ENCODE measurements at places on chromosomes 4 and X. TPM values are rescaled to one million over a fixed set of nuclear protein-coding genes. Genes with fewer than 3 reads are reported as not detected.

Gene PCDH19
- total RNA-seq: not detected

Gene PDZD4
- 0.28 TPM for total RNA-seq

GRCh38 chrX:152635941-152636340 lies 1.8 kb upstream of the GABRQ start:
- H3K4me3 ChIP-seq: no peak overlapping the region
- peak; percentile 50 for DNase-seq
- no peaks in the 10 kb centered on the region for H3K4me1 ChIP-seq
- no peaks in the 10 kb centered on the region for H3K27me3 ChIP-seq

- H3K4me1 ChIP-seq: peaks cover 3% of the 10 kb centered on the region
- H3K4me3 ChIP-seq: peak overlapping the region; percentile 46
- no peak overlapping the region for H3K27ac ChIP-seq
- H3K27me3 ChIP-seq: peaks cover 28% of the 10 kb centered on the region
Measured at GRCh38 chrX:40145001-40145922, 47.5 kb upstream of the BCOR start.

DNA sequence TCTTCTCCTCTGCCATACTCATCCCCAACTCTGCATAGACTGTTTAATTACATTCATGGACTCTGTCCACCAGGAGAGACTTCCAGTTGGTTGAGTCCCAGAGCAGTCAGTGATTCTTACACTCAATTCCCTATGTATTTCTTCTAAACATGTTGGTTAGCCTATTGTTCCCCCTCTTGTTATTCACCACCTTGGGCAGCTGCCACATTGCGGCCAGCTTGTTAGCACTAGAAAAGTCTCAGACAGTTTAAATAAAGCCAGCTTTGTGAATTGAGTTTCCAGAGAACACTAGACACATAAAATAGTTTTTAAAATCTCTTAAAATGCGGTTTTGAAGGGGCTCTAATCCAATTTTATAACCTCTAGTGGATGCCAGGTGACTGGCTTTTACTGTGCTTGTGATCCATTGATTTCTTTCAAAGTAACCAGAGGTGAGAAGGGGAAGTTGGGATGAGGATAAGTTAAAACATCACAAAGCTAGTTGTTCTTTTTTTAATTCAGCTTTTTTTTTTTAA lies 827.7 kb downstream of the FSTL5 start:
- no peak overlapping the region for H3K27ac ChIP-seq
- no peaks in the 10 kb centered on the region for H3K36me3 ChIP-seq
- no peak for DNase-seq
- no peak overlapping the region for H3K4me3 ChIP-seq

DNA sequence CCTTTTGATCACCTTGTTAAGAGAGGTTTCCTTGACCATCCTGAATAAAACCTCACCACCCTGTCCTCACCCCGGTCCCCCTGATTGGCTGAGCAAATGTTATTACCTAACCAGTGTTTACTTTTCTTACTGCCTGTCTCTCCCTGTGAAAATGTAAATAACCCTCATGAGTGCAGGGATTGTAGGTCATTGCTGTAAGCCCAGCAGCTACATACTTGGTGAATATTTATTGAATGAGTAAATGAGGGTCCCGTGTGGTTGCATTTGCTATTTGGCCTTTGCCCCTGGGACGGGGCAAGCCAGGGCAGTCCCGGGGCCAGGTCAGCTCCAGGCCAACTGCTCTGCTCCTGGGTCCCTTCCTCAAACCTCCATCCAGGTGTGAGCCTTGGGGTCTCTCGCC lies 55.5 kb upstream of the CLCN4 start:
- no peaks in the 10 kb centered on the region for H3K27me3 ChIP-seq
- no peak overlapping the region for H3K4me3 ChIP-seq
- H3K4me1 ChIP-seq: peaks cover 4% of the 10 kb centered on the region
- peak overlapping the region; percentile 49 for H3K27ac ChIP-seq

DNA sequence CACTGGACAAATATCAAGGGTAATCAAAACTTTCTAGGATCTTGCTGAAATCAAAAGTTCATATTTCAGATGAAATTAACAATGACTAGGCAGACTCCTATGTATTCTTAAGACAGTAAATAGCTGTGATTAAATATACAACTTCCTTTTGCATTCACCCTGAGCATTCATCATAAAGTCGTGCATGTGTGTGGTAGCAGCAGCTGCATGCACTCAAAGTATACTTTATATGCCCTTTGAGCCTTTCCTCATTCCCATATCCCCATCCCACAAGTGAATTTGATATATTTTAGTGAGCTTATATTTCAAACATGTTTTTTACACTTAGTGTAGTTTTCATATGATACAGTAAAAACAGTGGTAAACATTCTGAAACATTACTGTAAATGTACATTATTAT lies 959.0 kb downstream of the C4orf33 start:
- H3K36me3 ChIP-seq: no peaks in the 10 kb centered on the region
- no peaks in the 10 kb centered on the region for H3K27me3 ChIP-seq
- no peaks in the 10 kb centered on the region for H3K4me1 ChIP-seq
- no peak overlapping the region for H3K4me3 ChIP-seq
- no peak overlapping the region for H3K27ac ChIP-seq
- DNase-seq: no peak

Gene TLR10
- not detected for total RNA-seq

Gene STARD8
- total RNA-seq: 1.7 TPM

DNA sequence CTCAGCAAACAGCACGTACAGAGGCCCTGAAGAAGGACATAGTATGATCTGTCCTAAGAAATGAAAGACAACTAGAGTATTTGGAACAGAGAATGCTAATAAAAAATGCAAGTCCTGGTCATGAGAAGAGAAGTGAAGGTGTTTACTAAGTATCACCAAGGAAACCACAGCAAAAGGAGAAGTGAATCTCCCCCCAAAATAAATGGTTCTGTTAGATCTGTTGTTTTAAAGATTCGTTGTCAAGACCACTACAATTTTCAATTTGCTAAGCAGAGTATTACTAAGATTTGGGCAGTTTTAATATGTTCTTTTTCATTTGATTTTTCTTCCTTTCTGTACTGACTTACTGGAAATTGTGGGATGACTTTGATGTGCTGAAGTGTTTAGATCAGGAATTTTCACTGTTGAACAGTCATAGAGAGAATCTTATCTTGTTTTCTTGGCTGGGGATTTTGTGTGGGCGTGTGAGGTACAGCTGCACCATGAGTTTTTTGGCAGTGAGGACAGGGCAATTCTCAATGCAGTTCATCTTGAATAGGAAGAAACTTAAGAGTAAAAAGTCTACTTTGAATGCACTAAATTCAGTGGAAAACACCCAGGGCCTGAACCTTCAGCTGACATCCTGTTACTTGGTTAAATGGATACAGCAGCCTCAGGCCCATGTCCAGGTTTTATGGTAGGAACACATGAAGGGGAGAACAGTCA lies 132.2 kb downstream of the STIM2 start:
- H3K27me3 ChIP-seq: no peaks in the 10 kb centered on the region
- H3K27ac ChIP-seq: no peak overlapping the region
- peaks cover 2% of the 10 kb centered on the region for H3K4me1 ChIP-seq
- no peak overlapping the region for H3K4me3 ChIP-seq
- H3K36me3 ChIP-seq: no peaks in the 10 kb centered on the region

Gene PORCN
- 3.3 TPM for total RNA-seq

GRCh38 chr4:77818602-77819403 lies at the start of gene CNOT6L:
TSS of gene CNOT6L (minus strand) at chr4:77819368. CDS start at chr4:77819308, 60 bp downstream.
- H3K27me3 ChIP-seq: no peaks in the 10 kb centered on the region
- peaks cover 2% of the 10 kb centered on the region for H3K4me1 ChIP-seq
- H3K4me3 ChIP-seq: peak within 1 kb of the TSS; percentile 94
- H3K36me3 ChIP-seq: no peaks in the 10 kb centered on the region
- peak within 1 kb of the TSS; percentile 83 for H3K27ac ChIP-seq

DNA sequence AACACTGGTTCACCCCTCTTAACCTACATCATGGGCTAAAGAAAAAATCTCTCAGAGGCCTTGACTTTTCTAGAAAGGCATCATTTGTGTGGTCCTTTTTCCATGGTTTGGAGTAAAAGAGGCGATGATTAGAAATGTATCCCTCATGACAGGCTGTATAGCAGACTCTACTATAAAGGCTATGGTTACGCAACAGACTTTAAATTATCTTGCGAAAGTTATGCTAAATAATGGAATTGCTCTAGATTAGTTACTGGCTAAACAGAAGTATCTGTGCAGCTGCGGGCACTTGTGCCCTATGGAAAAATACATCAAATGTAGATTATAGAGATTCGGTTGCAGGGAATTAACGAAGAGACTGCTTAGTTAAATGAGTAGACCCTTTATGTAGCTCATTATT lies 101.6 kb downstream of the TMEM47 start:
- H3K27ac ChIP-seq: no peak overlapping the region
- H3K4me3 ChIP-seq: no peak overlapping the region
- H3K27me3 ChIP-seq: no peaks in the 10 kb centered on the region
- H3K4me1 ChIP-seq: 0 out of 2 replicates have a peak, but pooled peaks cover 3% of the 10 kb centered on the region

Gene SMIM31
- total RNA-seq: not detected

DNA sequence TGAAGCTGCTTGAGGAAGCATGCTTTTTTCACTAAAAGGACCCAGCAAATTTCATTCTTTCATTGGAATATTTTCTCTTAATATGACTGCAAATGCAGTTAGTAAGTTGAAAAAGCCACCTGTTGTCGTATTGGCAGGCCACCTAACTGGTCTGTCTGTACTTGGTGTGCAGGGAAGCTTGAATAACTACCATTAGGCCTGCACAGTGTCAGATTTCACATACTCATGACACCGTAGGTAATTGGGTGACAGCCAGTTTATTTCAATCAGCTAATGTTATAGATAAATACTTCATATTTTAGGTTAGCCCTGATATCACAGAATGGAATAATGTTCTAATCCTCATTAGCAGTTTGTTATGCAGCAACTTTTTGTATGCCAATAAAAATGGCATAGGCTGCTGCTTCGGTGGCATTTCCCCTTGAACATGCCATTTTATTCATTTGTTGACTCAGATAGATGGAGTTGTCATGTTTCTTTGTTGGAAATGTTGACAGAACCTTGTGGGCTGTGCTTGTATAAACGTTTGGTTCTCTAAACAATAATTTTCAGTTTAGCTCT lies 173.7 kb downstream of the RPA4 start:
- no peak for DNase-seq
- no peak overlapping the region for H3K27ac ChIP-seq
- H3K36me3 ChIP-seq: no peaks in the 10 kb centered on the region
- H3K4me3 ChIP-seq: no peak overlapping the region

- H3K27me3 ChIP-seq: peaks cover 49% of the 10 kb centered on the region
- H3K36me3 ChIP-seq: no peaks in the 10 kb centered on the region
- no peak overlapping the region for H3K27ac ChIP-seq
- H3K4me1 ChIP-seq: no peaks in the 10 kb centered on the region
Measured at GRCh38 chr4:82560853-82561785, 669 bp downstream of the TMEM150C start.

GRCh38 chrX:119638725-119639471 lies 32.7 kb upstream of the NKRF start:
- no peaks in the 10 kb centered on the region for H3K27me3 ChIP-seq
- no peaks in the 10 kb centered on the region for H3K4me1 ChIP-seq
- H3K36me3 ChIP-seq: peaks cover 7% of the 10 kb centered on the region
- DNase-seq: peak; percentile 6

Gene HHIP
- total RNA-seq: 8.6 TPM

DNA sequence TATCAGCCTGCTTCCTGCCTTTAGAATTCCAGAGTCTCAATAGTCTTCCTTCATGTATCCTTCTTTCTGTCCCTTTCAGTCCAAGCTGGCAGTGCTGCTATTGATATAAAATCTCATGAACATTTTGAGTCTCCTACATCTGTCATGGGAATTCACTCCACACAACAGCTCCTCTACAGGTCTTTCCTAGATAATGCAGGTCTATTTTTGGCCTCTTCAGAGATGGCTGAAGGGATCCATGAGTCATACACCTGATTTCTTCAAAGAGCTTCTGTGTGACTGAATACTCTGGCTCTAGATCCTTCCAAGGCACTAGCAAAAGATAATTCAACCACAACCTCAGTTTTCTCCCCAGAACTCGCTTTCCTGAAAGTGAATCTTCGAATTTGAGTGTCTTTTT lies 115.4 kb downstream of the STPG2 start:
- H3K27me3 ChIP-seq: no peaks in the 10 kb centered on the region
- H3K4me1 ChIP-seq: no peaks in the 10 kb centered on the region
- no peak for DNase-seq
- no peak overlapping the region for H3K4me3 ChIP-seq
- no peak overlapping the region for H3K27ac ChIP-seq
- no peaks in the 10 kb centered on the region for H3K36me3 ChIP-seq

Gene CLDN2
- total RNA-seq: not detected

DNA sequence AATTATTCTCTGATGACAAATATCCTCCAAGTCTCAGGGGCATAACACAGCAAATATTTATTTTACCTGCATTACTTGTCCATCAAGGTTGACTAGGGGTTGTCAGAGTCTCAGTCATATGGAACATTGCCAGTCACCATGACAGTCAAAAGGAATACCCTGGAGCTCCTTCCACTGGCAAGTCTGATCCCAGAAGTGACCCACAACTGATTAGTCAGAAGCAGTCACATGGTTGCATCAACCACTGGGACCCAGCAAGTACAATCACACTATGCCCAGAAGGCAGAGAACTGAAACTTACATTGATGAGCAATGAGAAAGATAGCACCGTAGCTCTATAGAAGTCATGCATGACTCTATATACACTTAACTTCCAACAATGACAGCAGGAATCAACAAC lies 41.9 kb upstream of the SOD3 start:
- no peaks in the 10 kb centered on the region for H3K36me3 ChIP-seq
- no peaks in the 10 kb centered on the region for H3K27me3 ChIP-seq
- H3K4me1 ChIP-seq: no peaks in the 10 kb centered on the region
- peak; percentile 67 for DNase-seq

DNA sequence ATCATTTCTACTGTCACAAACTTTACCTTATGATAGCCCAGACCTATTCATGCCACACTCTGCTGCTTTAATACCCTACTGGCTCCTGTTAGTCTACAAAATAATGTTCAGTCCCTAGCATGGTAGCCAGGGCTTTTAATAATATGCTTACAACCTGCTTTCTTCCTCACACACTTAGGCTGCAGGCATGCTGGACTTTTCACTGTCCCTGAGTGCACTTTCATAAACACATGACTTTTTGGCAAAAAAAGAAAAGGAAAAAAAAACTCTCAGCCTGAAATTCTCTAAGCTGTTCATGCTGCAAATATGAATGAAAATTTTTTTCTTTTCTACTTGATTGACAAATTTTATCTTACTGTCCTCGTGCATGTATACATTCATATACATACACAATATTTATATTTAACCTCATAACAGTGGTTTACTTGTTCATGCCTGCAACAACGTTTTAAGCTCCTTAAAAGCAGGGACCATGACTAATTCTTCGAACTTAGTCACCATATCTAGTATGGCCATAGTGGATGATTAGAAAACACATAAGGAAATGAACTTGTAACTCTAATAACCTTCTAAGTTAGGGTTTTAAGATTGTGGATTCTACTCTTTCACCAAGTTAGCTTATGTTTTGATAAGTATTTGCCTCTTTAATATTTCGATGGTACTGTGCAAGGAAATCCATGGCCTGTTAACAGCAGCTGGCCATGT lies 229.5 kb downstream of the SPCS3 start:
- peaks cover 14% of the 10 kb centered on the region for H3K4me1 ChIP-seq
- H3K27ac ChIP-seq: no peak overlapping the region
- H3K4me3 ChIP-seq: no peak overlapping the region
- no peaks in the 10 kb centered on the region for H3K27me3 ChIP-seq
- DNase-seq: peak; percentile 84

Gene ZMAT1
- total RNA-seq: not detected

Measured in IMR-90 (cell line).